Stimulated activated naive CD8-positive, alpha-beta T cell treated with anti-CD3 and anti-CD28 coated beads, Interleukin-15, Interleukin-2, amounts not matched to agents 100 U/mL and 50 U/mL, for 24 hours (primary cell): ENCODE measurements at places on chromosomes 11 and 22.

- no peak for DNase-seq
These were observed 9.6 kb downstream of the POU2F3 start for GRCh38 chr11:120249279-120250262.

DNA sequence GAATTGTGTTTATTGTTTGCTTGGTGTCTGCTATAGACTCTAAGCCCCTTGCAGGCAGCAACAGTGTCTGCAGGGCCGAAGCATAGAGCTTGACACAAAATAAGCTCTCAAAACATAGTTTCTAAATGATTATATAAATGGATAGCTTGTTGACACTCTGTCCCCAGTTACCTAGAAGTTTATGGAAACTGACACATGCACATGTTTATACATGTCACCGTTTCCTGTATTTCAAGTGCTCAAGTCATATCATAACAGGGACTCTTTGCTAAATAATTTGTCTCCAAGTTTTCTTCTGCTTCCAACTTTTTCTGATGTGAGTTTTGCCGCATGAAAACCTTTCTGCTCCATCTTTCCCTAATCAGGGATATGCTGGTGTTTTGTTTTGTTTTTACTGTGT lies 3.7 kb upstream of the OR6X1 start:
- no peak for DNase-seq

DNA sequence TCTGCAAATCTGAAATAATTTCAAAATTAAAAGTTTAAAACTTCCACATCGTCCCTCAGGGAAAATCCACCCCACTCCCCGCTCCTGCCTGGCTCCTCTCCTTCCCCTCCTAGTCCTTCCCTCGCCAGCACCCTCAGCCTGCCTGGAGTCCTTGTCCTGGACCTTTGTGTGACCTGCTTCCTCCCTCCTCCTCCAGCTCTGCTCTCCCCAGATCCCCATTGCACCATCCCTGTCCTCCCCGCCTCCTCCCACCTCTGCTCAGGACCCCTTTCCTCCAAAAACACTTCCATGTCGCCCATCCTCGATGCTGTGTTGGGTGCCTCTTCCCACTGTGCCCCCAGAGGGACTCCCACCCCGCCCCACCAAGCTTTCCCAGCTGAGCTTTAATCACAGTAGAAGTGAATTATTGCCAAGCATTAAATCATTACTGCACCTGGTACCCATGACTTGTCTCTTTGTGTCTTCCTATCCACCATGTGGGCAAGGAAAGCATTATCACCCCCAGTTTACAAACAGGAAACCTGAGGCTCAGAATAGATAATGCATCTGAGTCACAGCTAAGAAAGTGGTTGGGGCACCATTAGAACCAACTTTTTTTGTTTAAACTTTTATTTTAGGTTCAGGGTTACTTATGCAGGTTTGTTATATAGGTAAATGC lies 2.4 kb upstream of the ZP1 start:
- DNase-seq = no peak

DNA sequence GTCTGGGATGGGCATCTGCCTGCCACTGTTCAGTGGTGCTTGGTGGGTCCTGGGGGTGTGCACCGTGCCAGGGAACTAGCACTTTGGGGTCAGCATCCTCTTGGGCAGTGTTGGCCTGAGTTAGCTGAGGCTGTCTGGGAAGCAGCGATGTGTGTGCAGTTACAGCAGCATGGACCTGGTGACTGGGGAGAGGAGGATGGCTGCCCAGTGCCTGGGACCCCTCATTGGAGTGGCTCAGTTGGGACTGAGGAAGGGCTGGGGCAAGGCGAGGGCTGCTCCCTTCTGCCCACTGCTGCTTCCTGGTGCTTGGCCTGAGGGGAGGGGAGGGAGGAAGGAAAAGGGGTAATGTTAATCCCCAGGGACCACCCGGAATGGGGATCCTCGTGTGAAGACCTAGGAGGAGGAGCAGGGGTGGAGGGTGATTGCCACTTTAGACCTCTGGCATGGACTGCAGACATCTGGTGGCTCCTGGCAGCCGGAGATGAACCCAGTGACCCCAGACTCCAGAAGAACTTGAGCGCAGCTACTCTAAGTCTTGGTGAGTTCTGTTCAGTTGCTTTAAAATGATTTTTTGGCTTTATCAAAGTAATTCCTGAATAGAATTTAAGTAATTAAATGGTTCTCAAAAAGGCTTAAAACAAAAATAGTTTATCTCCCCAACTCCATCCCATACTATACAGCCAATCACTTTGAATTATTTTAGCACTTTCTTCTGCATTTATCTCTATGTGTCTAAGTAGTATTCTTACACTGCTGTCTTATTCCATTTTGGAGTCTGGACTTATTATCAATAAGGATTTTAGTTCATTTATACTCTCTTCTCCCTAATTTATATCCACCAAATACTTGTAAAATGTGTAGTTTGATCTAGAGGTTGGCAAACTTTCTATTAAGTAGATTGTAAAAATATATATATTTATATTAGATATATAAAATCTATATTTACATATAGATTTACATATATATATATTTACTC lies 15.4 kb upstream of the TMEM191C start:
- DNase-seq = no peak

DNA sequence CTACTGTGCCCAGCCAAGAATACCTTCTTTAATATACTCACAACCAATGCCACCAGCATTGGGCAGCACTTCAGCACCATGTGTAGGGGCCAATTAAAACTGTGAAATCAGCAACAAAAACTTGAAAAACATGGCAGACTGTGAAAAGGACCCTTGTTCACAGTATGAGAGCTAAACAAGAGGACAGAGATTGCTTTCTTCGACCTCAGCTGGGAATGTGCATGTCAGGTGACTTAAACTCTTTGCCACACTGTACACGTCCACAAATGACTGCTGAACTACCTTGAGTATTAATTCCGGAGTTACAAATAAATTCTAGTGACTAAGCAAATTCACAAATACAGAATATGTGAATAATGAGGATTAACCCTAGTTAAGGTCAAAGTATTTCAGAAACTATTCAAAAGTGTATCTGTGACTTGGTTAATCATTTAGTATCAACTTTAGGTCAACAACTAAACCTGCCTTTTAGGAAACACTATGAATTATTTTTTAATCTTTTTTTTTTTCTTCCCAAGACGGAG lies 33.0 kb downstream of the DDX6 start:
- no peak for DNase-seq

DNA sequence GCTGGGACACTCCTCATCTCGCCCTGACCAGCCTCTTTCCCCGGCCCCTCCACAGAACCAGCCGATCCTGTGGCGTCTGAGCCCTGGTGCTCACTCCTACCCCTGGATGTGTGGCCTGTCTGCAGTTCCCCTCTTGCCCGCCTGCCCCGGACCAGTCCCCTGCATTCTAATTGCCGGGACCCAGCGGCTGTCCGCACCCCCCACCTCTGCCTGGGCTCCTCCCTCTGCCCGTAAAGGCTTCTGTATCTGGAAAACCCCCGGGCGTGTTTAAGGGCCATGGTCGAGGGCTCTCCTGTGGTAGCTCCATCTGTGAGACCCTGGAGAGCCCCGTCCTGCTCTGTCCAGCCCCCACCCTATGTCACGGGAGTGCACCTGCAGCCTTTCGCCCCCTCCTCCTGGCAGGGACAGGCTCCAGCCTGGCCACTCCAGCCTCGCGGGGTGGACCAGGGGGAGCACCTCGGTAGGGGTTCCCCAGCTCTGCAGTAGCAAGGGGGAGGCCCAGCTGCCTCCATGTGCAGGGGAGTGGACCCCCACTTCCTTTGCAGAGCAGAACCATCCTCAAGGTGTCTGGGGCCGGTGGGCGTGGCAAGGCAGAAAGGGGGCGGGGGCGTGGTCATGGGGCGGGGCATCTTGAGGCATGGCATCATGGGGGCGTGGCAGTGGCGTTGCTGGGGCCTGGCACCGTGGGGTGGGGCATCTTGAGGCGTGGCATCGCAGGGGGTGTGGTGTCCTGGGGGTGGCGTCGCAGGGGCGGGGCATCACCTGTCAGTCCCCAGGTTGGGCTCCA lies 430.4 kb downstream of the TBC1D22A start:
- DNase-seq = peak; percentile 21
